ENCODE measurements at places on chromosomes 12 and 14.

GRCh38 chr14:70821584-70822529 is 12.5 kb upstream of the MAP3K9 start:
- peak; percentile 49 for DNase-seq

- no peak for DNase-seq
Measured at GRCh38 chr12:128387811-128388422, 120.9 kb downstream of the TMEM132C start.

DNA sequence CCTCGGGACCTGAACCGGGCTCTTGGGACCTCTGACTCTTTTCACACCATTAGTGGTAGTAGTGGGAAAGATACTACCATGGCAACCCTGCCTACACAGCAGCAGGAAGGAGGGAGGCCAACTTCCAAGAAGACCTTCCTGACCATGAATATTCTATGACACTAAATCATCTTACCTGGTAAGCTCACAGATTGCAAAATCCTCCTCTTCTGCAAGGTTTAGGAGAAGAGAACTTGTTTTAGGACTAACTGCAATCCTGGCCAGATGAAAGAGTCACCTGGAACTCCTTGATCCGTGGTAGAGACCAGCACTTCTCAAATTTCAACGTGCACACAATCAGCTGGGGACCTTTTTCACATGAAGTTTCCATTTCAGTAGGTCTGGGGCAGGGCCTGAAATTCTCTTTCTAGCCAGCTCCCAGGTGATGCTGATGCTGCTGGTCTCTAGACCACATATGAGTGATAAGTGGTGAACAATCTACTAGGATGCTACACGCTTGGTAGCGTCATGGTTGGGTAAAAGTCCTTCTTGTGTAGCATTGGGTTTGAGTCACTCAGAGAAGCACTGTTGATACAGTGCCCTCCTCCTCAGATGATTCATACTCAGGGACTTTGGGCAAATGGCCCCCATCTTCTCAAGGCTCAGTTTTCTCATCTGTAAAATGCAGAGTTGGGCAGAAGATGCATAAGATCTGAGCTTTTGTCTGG is 35.6 kb upstream of the FICD start:
- DNase-seq = no peak

DNA sequence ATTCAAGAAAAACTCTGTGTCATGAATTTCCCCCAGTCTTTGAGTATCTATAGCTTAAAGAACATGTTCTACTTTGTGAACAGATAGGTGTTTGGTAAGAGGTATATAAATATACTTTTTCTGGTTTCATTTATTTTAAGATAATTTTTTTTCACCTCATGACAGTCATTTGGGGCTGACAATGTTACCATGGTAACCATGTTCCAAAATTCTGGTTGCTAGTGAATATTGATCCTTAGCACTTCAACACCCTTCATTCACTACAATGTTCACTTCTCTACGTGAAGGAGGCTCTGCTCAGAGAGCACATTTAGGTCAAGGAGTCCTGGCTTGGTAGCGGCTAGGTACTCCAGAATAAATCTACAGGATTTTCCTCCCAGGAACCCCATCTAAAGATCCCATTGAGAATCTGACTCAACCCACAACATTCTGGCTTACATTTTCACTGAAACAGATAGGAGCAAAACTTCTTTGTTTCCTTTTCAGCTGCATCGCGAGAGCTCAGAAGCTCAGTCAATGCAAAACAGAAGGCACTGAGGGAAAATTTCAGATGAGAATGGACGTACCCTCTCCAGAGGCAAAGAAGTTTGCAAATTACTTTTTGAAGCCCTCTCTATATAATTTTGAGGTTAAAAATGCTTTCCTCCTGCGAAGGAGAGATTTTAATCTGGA is 93.6 kb downstream of the ARF6 start:
- DNase-seq = no peak

GRCh38 chr12:122031342-122032216 is 9.9 kb downstream of the BCL7A start:
- DNase-seq = peak; percentile 41

- no peak for DNase-seq
Measured at GRCh38 chr12:11457996-11458645, 62.8 kb upstream of the PRB2 start.

- DNase-seq = no peak
Measured at GRCh38 chr12:132508860-132509732, 19.1 kb downstream of the FBRSL1 start.
